ENCODE measurements at places on chromosomes 4 and X.

- DNase-seq = no peak
These were observed 1.4 kb upstream of the CEP135 start for GRCh38 chr4:55947254-55947882.

DNA sequence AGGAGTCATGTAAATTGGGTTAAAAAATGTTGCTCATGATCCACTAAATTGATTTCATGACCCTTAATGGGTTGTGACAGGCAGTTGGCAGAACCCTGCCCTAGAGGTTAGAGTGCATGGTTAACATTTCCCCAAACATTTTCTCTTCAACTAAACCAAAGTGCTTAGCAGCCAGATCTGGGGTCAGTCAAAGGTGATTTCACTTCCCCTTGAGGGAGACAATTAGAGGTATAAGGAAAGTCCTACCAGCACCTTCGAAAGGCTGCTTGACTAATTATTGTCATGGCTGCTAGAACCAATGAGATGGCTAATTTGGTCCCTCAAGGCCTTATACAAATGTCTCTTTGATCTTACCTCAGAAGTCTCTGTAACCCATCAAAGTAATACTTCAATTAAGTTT is 30.9 kb upstream of the INTS6L start:
- DNase-seq = no peak

GRCh38 chrX:37676811-37677210 is 8.8 kb upstream of the XK start:
- DNase-seq = no peak

- no peak for DNase-seq
These were observed 52.5 kb upstream of the ANTXR2 start for GRCh38 chr4:80125252-80126177.

- no peak for DNase-seq
These were observed 633.6 kb downstream of the SPRY1 start for GRCh38 chr4:124030147-124030546.

- no peak for DNase-seq
These were observed 75.6 kb downstream of the MAML3 start for GRCh38 chr4:140078366-140078765.
